ENCODE measurements at places on chromosomes 11 and 22.

GRCh38 chr11:100930185-100930778, 199.3 kb downstream of the PGR start:
- peak; percentile 51 for DNase-seq

GRCh38 chr22:23392420-23393121, 187.5 kb downstream of the IGLL1 start:
- DNase-seq = no peak

- no peak for DNase-seq
Observed at GRCh38 chr11:9347100-9347499, 32.7 kb upstream of the TMEM41B start.

GRCh38 chr11:79413268-79413667, 27.6 kb downstream of the TENM4 start:
- DNase-seq = no peak

DNA sequence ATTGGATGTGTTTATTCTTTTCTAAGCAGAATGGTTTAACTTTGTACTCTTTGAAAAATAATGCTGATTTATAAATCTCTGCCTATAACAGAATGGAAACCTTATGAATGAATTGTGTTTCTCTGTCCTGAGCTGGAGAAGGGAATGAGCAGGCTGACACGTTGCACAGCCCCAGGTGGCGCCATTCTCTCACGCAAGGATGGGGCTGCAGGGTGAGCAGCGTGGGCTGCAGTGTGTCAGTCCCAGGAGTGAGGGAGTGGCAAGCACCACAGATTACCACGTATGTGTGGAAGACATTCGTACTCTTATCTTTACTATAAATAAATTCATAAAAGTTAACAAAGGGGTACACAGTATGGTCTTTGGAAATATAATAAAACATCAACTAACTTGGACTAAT, 33.4 kb downstream of the FDX1 start:
- DNase-seq = no peak

DNA sequence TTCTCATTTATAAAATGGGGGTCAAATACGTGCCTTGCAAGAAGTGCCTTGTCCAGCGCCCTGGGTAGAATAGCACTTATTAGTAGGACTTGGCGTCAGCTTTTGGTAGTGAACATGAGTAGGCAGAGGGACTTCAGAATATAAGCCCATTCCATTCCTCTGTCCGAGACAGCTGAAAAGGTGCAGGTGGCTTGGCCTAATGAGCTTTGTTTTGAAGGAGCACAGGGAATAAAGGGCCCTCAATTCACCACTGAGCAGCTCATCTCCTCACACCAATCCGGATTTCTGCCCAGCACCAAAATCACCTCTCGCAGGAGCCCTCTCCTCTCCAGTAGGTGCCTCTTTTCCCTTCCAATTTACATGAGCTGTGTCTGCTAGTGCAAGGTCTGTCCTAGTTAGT, 91.2 kb downstream of the DSCAML1 start:
- DNase-seq = no peak

- no peak for DNase-seq
Observed at GRCh38 chr22:27247701-27248434, 553.7 kb downstream of the MN1 start.

- peak; percentile 78 for DNase-seq
Observed at GRCh38 chr11:17208257-17208999, 642 bp upstream of the PIK3C2A start.

GRCh38 chr11:121368364-121369240, 76.0 kb downstream of the SC5D start:
- no peak for DNase-seq

DNA sequence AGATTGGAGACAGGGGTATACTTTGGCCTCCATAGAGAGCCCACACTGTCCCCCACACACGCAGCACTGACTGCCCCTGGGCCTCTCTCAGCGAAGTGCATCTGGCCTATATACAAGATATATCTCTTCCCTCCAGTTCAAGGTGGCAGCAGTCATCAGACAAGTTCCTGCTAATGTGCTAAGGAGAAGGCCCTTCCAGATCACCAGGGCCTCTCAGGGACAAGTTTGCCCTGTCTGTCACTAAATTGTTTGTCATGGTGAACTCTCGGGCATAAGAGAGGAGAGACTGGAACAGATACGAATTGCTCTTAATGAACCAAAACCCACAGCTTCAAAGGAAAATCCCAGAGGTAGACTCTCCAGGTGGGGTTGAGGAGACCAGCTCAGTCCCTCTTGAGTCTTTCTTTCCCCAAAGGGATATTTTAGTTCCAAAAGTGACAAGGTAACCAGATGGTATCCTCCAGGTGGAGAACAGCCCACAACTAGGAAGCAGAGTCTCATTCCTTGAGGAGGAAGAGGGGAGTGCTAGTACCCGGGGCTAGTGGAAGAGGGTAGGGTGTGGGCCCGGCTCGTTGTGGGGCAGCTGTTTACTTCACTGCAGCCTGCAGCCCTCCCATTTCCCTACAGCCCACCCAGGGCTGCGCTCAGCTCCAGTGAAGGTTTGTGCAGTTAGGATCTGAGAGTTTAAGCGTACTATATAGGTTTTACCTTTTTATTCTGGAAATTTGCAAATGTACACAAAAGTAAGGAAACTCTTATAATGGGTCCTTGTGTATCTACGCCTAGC, 2.2 kb upstream of the SLC35C1 start:
- no peak for DNase-seq

GRCh38 chr11:104028476-104029263, 7.8 kb upstream of the DDI1 start:
- no peak for DNase-seq

GRCh38 chr22:28560046-28560742, 119.4 kb downstream of the TTC28 start:
- no peak for DNase-seq

DNA sequence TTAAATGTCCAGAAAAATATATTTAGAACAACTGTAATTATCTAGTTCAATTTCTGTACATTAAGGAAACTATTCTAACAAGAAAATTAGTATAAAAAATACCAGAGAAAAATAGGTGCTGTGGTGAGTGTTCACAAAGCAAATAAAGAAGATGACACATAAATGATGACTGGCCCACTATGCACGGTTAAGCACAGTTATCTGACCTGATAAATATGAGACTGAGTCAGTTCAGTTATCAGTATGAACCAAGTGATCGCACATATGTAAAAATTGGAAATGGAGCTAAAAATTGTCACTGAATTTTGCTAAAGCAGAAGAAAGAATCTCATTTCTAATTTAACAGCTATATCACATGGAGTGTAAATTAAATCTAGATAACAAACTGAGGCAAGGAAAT, 18.8 kb upstream of the MAML2 start:
- DNase-seq = no peak

- DNase-seq = no peak
Observed at GRCh38 chr11:20669820-20670684, 666 bp downstream of the NELL1 start.

GRCh38 chr11:92449222-92449621, 224.6 kb downstream of the FAT3 start:
- DNase-seq = no peak

DNA sequence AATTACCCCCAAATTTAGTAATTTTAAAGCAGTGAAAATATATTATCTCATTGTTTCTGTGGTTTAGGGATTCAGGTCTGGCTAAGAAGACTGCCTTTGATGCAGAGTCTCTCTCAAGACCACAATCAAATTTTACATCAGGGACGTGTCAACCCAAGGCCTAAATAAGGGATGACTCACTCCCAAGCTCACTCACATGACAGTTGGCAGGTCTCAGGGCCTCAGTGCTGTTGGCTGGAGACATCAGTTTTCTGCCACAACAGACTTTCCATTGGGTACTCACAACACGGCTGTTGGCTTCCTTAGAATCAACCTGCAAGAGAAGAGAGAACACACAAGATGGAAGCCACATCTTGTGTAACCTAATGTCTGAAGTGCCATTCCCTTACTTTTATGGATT, 377.3 kb downstream of the FAM181B start:
- no peak for DNase-seq

- no peak for DNase-seq
Observed at GRCh38 chr11:17538731-17539130, 5.5 kb downstream of the USH1C start.

GRCh38 chr22:45552580-45553350, 50.1 kb downstream of the FBLN1 start:
- no peak for DNase-seq

GRCh38 chr11:34427186-34427805, 11.4 kb upstream of the CAT start:
- DNase-seq = no peak

- DNase-seq = no peak
Observed at GRCh38 chr11:8333811-8334401, 70.2 kb upstream of the LMO1 start.

GRCh38 chr11:35751664-35752061, 89.1 kb downstream of the TRIM44 start:
- no peak for DNase-seq

GRCh38 chr11:72088076-72088808, 7.6 kb downstream of the LRRC51 start:
- no peak for DNase-seq

GRCh38 chr11:65077451-65077850, 6.4 kb downstream of the CDCA5 start:
- no peak for DNase-seq

GRCh38 chr11:47001781-47002181, 65.2 kb downstream of the CSTPP1 start:
- no peak for DNase-seq
